ENCODE measurements at places on chromosomes 2 and 18.

GRCh38 chr2:195543902-195544894 is 112.8 kb upstream of the SLC39A10 start:
- no peak for DNase-seq

GRCh38 chr2:145811276-145812164 is 1291.6 kb upstream of the ZEB2 start:
- DNase-seq: no peak

- no peak for DNase-seq
Observed at GRCh38 chr18:63725682-63726480, 23.1 kb downstream of the SERPINB11 start.

DNA sequence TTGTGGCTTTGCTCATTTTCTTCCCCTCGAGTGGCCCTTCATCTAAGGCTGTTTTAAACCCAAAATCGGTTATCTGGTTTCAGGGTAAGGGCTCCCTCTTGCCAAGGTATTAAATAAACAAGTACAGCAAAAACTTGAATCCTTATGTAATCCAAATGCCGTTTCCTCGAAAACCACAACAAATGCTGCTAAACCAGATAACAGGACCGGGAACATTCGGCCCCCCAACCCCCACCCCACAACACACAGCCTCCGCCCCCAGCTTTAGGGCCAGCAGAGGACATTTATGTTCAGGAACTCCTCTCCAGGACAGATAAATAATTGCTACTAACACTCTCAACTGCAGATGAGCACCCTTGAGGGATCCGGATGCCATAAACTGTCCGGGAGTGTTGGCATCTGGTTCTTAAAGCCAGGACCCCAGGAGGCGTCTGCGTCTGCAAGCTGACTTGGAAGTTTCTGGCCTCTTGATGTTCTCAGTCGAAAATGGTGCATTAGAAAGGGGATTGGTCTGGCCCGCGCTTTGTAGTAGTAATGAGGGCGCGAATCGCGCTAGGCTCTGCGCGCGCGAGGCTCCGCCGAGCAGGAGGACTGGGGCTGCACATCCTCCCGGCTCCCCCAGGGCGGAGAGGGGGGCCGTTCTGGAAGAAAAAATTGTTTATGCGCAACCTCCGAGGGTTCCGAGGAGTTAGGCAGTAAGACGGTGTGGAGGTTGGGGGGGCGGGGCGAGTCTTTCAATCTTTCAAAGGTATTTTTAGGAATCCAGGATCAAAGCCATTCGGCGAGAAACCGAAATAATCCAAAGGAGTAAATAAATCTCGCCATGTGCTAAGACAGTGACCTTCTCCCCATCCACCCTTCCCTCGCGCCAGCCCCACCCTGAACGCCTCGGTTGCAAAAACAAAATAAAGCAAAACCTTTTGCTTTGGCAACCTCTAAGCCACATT is 3.9 kb upstream of the ID2 start:
- DNase-seq: no peak

DNA sequence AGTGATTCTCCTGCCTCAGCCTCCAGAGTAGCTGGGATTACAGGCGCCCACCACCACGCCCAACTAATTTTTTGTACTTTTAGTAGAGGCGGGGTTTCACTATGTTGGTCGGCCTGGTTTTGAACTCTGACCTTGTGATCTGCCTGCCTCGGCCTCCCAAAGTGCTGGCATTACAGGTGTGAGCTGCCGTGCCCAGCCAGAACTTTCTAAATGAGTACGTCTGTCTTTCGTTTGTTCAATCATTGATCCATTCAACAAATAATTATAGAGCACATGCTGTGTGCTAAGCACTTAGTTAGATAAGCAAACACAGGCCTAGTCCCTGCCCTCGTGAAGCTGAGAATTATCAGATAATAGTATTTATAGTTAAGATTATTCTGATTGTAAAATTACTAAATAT is 56.5 kb downstream of the TTC39C start:
- DNase-seq: no peak

DNA sequence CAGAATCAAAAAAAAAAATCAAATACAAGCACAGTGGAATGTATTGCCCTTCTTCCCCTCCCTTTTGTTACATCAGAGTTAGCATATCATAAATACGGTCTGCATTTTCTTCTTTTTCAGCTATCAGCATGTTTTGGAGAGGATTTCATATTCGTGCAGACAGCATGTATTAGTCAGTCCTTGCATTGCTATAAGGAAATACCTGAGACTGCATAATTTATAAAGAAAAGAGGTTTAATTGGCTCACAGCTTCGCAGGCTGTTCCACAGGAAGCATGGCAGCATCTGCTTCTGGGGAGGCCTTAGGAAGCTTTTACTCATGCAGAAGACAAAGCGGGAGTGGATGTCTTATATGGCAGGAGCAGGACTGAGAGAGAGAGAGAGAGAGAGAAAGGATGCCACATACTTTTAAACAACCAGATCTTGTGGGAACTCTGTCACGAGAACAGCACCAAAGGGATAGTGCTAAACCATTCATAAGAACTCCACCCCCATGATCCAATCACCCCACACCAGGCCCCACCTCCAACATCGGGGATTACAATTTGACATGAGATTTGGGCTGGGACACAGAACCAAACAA is 8.9 kb downstream of the IL1B start:
- no peak for DNase-seq

- DNase-seq: no peak
Observed at GRCh38 chr2:214076527-214076926, 334.3 kb upstream of the VWC2L start.

DNA sequence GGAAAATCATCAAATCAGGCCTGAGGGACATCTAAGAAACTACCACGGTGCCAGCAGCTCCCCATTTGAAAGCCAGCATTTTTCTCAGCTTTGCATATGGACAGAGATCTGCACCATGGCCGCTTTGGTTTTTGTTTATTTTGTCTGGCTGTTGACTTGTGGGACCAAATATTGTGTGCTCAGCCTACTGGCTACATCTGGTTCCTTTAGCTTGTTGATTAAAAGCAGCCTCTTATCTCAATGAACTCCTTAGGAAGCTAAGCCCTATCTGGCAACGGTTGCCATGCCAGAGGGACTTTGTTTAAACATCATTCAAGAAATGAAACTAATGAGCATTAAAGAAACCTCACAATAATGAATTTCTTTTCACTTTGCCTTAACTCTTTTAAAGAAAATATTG is 32.4 kb upstream of the CCDC150 start:
- no peak for DNase-seq

GRCh38 chr2:1360557-1361250 is 52.6 kb upstream of the TPO start:
- DNase-seq: no peak

GRCh38 chr2:108407864-108408729 is 30.3 kb downstream of the SULT1C4 start:
- no peak for DNase-seq
